Cardiac septum (tissue), 1 donor: ENCODE measurements at places on chromosomes 11 and 22. TPM values are rescaled to one million over a fixed set of nuclear protein-coding genes. Genes with fewer than 3 reads are reported as not detected.

Gene CNGA4
- not detected for total RNA-seq

Gene ANO5
- total RNA-seq, result 58.4 TPM

Gene TSSK2
- total RNA-seq, result not detected

Gene PRRG4
- total RNA-seq, result 0.40 TPM

Gene OR56A3
- not detected for total RNA-seq

Gene USH1C
- not detected for total RNA-seq

Gene KRTAP5-2
- total RNA-seq, result not detected
